Stimulated activated CD8-positive, alpha-beta memory T cell treated with anti-CD3 and anti-CD28 coated beads, Interleukin-7, amount 100 ng/mL, for 24 hours (primary cell): ENCODE measurements at places on chromosomes 5 and 9.

DNA sequence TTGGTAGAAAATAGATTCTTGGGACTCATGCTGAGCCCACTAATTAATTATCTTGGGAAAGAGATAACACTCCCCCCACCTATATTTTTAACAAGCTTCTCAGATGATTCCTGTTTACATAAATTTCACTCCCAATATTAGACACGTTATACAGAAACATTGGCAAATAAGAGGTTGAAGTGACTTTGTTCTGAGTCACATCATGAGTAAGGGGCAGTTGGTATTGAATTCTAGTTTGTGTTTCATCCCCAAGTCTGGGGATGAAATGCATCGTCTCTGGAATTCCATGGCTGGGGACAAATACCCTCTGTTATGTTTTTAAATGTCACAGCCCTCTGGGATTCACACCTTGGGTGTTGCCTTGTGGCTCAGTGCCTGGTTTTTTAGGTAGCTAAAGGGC is 41.0 kb downstream of the BASP1 start:
- no peak for DNase-seq

GRCh38 chr9:82512728-82513127 is 524.2 kb downstream of the SPATA31D1 start:
- DNase-seq: no peak

DNA sequence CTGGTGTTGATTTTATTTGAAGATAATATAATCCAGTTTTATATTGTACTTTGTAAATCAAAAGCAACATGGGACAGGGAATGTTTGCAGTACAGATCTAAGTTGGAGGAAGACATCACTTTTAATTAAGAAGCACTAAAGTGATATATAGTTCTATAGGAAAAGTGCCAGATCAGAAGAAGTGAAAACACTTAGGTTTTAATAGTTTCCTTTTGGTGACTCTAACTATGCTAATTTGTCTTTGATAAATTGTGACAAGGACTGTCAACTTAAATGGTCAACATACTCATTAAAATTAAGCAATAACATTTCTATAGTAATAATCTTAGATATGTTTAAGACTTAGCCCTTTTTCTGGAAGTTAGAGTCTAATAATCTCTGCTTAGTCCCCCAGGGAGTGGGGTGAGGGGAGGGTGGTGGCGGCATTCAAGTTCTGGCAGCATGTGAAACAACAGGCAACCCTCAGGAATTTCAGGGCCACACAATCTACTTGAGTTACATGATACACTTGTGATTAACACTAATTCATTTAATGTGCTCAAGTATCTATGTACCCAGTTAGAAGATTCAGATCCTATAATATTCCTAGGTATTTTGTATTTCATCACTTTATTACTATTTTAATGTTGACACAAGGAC is 1026.5 kb downstream of the NR2F1-AS1 start:
- no peak for DNase-seq

DNA sequence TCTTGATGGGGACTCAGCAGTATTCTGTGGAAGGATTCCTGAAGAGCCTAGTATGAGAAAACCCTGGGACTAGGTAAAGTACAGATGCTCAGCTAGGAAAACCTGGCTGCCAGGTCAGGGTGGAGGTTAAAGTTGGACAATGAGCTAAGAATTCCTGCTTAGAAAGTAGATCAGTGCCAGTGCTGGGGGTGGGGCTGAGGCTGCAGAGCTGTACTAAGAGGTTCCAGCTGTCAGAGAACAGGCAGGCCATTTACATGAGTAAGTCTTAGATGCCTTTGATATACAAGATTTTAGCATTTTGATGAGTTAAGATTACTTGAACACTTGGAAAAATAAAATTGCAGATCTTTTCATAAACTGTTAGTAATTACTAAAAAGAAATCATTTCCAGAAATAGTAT is 332.3 kb upstream of the NUDT12 start:
- no peak for DNase-seq

DNA sequence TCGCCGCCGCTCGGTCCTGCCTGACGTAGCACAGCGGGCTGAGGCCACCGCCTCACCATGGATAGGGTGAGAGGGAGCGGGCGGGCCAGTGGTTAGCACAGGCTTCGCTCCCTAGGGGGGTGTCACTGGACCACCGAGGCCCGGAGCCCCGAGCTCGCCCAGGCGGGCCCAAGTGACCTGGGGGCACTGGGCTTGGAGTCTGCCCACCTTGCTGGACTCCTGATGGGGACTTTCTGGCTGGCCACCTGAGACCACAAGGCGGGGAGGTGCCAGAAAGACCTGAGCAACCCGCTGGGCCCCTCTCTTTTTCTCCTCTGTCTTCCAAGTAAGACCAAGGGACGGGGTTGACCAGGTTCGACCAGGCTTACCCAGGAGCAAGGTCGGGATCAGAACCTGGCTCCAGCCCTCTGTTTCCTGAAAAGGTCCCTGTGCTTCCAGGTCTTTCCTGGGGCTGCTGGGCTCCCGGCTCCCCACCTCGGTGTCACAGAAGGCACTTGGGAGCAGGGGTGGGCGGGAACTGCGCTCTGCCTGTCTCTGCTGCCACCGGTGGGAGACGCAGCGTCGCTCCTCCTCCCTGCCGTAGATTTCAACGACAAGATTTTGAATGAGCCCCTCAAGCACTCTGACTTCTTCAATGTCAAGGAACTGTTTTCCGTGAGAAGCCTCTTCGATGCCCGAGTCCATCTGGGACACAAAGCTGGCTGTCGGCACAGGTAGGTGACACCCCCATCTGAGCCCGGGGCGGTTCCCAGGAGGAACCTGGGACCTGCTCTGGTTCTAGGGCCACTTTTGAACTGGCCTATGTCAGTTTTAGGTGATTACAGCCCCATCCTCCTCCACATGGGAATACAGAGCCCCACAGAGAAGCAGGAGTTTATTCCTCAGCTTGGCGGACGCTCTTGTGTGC is 1.0 kb downstream of the MRPS2 start:
- no peak for DNase-seq

- no peak for DNase-seq
Measured at GRCh38 chr9:4741365-4742089, 525 bp upstream of the AK3 start.

GRCh38 chr5:101278011-101278687 is 375.1 kb upstream of the ST8SIA4 start:
- DNase-seq: no peak

DNA sequence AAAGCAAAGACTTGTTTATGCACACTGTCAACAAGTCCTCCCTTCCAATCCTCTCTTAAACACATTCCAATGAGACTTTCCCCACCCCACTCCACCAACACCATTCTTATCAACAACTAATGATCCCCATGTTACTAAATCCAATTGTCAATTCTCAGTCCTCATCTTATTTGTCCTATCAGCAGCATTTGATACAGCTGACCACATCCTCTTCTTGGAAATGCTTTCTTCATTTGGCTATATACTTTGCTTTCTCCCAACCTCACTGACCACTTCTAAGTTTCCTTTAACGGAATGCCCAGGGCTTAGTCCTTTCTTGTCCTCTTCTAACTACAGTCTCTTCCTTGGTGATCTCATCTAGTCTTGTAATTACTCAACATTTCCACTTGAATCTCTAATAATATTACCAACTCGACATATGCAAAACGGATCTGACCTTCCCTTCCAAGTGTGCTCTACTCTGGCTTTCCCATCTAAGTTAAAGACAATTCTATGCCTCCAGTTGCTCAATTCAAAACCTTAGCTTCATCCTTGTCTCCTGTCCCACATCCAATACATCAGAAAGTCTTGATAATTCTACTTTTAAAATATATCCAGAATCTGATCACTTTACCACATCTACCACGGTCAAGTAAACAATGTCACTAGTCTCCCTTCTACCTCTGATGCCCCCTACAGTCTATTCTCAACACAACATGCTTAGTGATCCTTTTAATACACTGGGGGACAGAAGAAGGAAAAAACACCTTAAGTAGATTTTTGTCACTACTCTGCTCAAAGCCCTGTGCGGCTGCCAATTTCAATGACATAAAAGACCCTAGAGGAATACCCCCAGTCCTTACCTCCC is 25.5 kb downstream of the AGTPBP1 start:
- DNase-seq: no peak
